ENCODE measurements at places on chromosomes 6 and 20.

DNA sequence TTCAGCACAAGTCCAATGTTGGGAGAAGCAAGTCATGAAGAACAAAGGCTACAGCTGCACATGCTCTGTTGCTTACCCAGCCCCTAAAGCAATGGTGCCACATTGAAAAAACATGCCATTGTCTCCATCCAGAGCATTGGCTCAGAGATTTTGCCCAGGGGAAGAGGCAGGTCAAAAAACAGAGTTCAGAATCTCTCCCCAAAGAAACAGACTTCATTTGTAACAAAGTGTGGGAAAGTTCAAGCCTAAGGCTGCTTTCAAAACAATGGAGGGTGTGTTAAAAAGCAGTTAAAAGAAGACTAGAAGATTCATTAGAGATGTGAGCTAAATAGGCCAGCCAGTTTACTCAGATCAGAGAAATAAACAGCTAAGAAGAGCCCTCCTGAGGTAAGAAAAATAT, 63.6 kb downstream of the DZANK1 start:
- DNase-seq: no peak

- DNase-seq: no peak
These were observed 166.5 kb downstream of the TFAP2A start for GRCh38 chr6:10248378-10248843.

- no peak for DNase-seq
These were observed 13.5 kb upstream of the CNR1 start for GRCh38 chr6:88179692-88180091.

DNA sequence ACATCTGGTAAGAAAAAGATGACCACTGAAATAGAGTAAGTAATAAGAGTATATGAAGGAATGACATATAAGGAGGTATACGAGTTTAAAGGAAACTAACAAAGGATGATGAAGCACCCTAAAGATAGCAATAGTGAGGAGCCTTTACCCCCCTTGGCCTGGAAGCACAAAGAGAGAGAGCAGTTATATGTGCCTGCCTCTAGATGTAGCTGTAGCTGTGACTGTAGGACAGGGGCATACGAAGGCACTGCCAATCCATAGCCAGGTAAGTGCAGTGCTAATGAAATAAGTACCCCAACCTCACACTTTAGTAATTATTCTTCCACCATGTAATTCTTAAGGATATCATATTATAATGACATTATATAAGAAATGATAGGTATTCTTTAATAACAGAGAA, 90.1 kb upstream of the FKBP1C start:
- DNase-seq: no peak

- no peak for DNase-seq
These were observed 1.3 kb downstream of the HINT3 start for GRCh38 chr6:125957845-125958244.

DNA sequence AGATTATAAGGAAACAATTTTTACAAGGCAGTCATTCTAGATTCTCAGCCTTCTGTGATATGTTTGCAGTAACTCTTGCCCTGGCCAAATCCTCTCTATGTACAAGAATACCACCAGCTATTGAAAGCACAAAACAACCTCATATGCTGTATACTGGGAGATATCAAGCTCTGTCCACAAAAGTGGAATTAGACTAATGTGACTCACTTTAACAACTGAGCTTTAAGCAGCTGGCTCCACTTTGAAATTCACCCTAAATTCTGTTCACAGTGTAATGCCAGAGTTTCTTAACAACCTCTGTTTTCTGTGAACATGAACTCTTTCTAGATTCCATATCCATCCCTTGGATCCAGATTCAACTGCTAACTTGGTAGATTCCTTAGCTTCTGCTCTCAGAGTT, 47.6 kb downstream of the CHD6 start:
- DNase-seq: no peak

GRCh38 chr20:1803061-1803931, 91.9 kb upstream of the SIRPA start:
- peak; percentile 64 for DNase-seq

GRCh38 chr6:46010771-46011170, 4.9 kb downstream of the CLIC5 start:
- no peak for DNase-seq

GRCh38 chr20:37704955-37705354, 11.1 kb downstream of the CTNNBL1 start:
- no peak for DNase-seq

- peak; percentile 13 for DNase-seq
These were observed 21.3 kb downstream of the CTNNBL1 start for GRCh38 chr20:37714978-37715672.

DNA sequence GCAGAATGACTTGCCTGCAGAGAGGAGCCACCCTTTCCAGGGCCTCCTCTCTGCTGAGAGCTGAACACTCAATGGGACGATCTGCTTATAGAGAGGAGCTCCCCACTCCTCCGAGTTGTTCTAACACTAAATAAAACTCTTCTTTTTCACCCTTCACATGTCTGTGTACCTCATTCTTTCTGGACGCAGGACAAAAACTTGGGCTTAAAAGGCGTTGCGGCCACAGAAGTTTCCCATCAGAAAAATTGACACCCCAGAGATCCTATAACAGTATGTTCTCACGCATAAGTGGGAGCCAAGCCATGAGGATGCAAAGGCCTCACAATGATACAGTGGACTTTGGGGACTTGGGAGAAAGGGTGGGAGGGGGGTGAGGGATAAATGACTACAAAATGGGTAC, 121.2 kb downstream of the GMPR start:
- DNase-seq: no peak

- no peak for DNase-seq
These were observed 84.5 kb downstream of the ANKEF1 start for GRCh38 chr20:10119336-10119735.

DNA sequence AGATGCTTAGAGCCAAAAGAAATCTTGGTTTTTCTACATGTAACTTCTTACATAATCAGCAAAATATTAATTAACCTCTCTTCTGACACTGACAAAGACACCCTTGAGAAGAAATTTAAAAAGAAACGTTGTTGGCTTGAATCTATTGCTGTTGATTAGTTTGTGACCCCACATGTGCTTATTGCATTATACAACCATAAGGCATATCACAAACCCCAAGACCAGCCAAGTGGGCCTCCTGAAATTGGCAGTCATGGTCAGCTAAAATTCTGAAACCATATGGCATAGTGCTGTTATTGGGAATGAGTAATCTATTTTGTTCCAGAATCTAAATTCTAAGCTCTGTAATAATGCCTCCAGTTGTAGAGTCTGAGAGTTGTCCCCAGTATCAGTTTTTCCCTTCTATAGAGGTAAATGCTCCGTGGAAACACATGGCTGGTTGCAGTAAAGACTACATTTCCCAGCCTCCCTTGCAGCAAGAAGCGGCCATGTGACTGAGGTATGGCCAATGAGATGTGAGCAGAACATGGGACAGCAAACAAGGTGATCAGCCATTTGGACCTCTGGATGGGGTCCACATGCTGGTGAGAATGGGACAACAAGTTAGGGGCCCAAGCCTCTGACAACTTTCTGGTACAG, 42.3 kb upstream of the PTPN1 start:
- no peak for DNase-seq

Data from CD4-positive, alpha-beta T cell (primary cell).